Suppressor macrophage (primary cell): ENCODE measurements at places on chromosomes 7 and 10.

DNA sequence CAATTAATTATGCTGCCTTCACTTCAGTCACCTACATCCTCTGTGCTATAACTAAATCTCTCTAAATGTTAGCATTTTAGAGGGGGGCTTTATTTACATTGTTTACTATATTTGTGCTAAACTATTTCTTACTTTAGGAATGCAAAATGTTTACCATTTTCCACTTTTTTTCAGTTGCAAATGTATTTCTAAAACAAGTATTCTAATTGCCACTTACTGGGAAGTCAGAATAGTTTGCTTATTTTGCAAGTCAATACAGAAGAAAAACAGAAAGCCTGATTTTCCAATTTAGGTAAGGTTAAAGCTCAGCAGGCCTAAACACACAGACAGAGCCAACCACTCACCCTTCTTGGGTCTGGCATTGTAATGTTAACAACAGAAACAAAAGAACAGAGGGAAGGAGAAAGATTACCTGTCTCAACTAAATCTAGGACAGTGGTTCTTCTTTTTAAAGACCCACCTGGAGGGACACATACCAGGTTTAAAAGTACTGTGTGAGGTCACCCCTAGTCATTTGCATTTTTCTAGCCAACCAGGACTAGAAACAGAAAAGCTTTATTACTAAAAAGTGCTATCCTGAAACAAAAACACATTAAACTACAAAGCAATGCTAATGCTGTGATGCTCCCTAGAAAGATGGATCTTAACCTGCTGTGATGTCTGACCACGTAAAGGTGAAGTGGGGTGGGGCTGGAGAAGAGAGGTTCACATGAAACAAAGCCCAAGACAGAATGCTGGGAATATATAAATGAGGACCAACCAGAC lies 178.2 kb downstream of the SLC25A13 start:
- DNase-seq: no peak

DNA sequence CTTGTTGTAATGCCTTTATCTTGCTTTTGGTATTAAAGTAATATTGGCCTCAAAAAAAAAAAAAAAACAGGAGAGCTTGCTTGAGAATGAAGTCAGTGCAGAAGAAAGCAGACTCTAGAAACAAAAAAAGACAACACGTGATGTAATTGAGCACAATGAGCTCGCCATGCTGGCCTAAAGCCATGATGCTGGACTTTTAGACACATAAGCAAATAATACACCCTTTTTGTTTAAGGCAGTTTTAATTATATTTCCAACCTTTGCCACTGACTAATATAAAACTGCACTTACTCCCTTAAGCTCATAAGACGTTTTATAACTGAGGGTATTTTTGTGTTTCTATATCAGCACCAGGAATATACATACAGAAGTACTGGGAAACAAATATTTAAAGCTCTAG lies 798.3 kb downstream of the KCNMA1 start:
- no peak for DNase-seq

- DNase-seq: no peak
Measured at GRCh38 chr10:95683966-95684365, 9.8 kb downstream of the TCTN3 start.

DNA sequence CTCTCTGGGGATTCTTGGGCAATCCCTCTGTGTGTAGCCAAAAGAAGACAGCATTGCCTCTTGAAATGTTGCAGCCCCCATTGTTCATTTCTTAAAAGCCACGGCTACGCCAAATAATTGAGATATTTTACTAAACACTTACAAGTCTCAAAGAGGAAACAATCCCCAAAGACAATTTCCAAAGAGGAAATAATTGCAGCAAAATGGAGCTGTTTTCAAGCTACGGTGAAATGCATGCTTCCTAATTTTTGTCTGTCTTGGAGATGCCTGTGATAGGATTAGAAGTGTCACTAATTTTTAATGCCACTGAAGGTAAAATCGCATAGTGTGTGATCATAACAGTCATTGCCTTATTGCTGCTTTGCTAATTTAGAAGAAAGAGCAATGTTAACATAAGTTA lies 72.9 kb upstream of the NAMPT start:
- no peak for DNase-seq

GRCh38 chr10:92999191-92999590 lies 61.4 kb upstream of the CYP26C1 start:
- DNase-seq: no peak
